Central memory CD4-positive, alpha-beta T cell (primary cell): ENCODE measurements at places on chromosomes 3 and 15.

DNA sequence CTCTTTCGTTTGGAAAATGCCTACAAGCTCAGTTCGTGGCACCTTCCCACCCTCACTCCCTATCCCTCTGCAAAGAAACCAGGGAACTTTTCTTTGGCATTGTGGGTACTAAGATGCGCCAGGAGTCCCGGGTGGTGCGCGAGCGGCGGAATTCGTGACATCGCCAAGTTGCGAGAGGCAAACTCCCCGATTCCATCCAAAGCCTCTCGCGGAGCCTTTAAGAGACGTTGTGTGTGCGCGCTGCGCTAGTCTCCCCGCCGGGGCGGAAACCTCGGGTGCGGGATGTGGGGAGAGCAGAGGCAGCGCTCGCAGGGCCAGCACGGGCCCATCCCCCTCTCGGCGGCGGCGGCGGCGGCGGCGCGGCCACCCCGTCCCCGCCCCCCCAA, 443 bp upstream of the NR2F2 start:
- no peak for DNase-seq

DNA sequence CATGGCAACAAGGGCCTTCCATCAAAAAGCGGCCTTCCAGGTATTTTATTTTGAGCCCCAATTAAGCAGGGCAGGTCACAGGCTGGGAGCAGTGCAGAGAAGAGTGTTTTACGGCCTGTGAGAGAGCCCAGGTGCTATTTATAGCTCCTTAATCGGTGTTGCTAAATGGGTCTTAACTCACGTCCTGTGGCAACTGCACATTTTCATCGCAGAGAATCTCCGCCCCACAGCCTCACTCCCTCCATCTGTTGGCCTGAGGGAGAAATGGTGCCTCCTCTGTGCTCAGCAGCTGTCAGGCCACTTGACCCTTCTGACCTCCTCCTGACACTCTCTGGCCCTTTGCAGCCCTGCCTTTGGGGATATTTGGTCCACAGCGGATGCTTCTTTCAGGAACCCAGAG, 58.6 kb downstream of the SPSB4 start:
- no peak for DNase-seq

DNA sequence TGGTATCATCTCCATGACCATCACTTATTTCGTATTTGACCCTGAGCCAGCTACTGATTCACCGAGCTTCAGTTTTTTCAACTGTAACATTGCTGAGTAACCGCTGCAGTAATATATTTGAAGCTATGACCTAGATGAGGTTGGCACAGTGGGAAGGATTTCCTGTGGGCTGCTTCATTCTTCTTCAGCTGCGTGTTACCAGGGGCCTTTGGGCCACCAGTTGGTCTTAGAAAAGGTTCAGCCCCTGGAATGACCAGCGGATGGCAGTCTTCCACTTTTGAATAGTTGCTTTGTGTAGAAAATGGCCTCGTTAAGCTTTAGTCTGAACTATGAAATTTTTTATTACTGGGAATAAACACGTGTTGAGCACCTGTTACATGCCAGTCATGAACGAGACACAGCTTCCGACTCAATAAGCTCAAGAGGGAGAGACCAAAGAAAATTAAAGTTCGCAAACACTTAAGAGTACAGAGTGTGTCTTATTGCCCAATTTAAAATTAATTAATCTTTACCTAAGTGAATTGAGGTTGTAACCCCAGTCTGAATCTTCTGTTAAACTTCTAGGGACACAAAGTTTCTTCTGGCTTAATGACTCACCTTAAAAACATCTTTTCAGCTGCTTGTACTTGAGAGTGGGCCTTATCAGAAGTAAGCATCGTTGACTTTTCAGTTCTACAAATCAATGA, 57.6 kb upstream of the NR2E3 start:
- no peak for DNase-seq

DNA sequence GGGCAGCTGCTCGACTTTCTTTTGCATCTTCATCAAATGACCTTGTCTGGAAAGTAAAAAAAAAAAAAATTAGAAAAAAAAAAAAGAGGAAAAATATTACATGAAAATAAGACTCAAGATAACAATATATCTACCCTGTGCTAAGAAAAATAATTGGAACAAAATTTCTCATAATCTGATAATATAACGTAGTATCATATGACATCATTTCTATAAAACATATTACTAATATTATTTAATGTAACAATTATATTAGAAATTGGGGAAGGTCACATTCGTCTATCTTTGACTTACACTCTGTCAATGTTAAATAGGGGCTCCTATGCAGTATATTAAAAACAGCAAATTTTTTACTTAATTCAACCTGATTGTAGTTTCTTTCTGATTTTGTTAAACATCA, 44.1 kb downstream of the INO80 start:
- no peak for DNase-seq

DNA sequence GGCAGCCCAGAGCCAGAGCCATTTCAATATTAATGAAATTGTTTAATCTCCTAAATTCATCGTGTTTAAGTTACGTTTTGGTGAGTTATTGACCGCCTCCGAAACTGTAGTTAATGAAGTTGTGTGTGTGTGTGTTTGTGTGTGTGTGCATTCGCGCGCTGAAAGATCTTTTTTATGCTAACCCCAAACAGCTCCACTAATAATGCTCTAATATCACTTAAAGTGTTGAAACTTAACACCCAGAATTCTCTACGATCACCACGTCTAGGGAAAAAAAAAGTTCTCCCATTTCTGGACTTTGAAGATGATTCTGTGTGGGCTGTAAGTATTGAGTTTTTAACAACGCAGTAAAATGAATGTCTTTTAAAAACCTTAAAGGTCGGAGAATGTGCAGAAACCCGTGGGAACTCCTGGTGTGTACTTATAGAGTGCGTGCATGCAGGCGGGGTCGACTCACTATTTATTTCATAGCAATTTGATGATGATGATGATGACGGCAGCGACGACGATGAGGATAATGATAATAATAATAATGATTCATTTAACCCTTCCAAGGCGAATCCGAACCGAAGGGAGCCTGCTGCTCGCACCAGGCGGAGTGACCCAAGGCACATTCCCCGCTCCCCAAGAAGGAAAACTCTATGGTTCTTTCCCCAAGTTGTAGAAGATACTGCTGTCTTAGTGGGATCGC, 1.4 kb upstream of the FOXB1 start:
- no peak for DNase-seq

- DNase-seq, result no peak
These were observed 88.7 kb downstream of the GABRG3 start for GRCh38 chr15:27059610-27060202.

GRCh38 chr3:120440001-120440703, 10.6 kb downstream of the FSTL1 start:
- DNase-seq, result no peak

GRCh38 chr3:151210676-151211381, 7.8 kb upstream of the GPR171 start:
- no peak for DNase-seq

DNA sequence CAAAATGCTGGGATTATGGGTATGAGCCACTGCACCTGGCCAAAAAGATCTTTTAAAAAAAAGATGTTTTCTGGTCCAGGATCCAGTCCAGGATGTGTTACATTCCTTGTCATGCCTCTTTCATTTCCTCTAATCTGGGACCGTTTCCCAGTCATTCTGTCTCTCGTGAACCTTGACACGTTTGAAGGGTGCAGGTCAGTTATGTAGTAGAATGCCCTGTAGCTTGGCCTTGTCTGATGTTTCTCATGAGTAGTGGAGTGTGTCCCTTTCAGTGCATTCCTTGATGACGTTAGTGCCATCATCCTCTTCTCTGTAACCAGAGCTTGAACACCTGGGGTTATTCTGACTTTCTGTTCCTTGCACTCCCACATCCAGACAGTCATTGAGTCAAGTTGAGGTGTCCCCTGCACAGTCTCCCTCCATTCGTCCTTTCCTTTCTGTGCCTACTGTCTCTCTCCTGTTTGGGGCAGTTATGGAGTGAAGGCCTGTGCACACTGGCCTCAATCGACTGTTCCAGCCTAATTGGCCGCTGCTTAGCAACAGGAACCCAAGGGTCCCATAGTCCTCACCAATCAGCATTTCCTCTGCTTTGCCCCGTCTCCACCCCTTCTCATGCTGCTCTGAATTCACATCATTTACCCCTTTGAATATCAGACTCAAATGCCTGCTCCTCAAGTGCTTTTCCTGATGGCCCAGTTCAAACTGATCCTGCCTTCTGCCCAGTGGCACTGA, 5.5 kb downstream of the FAM81A start:
- no peak for DNase-seq

GRCh38 chr3:191470080-191470479, 9.1 kb downstream of the PYDC2 start:
- no peak for DNase-seq

DNA sequence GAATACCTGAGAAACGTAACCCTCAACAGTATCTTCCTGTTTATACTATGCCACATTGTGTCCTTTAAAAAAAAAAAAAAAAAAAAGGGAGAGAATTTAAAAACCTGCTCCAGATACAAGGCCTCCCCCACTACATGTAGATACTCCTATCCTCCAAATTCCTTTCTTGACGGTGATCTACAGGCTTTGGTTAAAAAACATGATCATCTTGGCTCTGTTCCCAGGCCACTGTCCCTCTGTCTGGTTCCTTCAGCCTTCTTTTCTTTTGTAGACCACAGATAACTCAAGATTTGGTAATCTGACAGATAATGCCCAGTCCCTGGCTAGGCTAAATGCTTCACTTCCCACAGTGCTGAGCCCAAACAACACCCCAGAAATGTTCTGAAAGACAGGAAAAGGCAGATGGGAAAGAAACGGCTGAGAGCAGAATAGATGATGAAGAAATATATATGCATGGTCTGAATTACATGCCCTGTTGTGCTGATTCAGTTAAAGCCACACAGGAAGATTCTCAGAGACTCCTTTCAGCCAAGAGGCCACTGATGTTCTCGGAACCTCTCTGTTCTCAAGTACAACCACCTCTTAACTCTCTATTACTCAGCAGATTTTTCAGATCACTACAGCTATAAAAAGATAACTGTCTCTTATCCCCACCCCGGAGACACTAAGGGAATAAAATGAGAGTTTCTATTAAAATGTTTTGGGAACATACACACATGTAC, 48.3 kb downstream of the NPTN start:
- no peak for DNase-seq

DNA sequence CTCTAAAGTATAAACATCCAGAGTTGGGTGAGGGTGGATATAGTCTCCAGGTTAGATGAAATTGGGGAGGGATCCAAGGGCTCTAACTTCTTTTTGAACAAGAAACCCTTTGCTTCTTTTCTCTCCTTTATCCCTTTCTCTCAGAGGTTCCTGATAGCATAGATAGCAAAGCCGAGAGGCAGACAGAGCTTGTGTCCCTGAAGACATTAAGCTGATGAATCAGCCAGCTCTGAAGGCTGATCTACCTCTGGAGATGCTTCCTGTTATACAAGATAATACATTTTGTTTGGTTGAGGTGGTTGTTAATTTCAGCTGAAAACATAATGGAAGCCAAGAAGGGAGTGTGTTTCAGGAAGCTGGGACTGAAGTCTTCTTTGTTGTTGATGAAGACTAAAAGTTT, 193.2 kb downstream of the PDCD6IP start:
- DNase-seq, result no peak

GRCh38 chr3:197186887-197187588, 111.4 kb downstream of the DLG1 start:
- peak; percentile 24 for DNase-seq

- DNase-seq, result no peak
These were observed 13.1 kb upstream of the SCN5A start for GRCh38 chr3:38662544-38662943.

DNA sequence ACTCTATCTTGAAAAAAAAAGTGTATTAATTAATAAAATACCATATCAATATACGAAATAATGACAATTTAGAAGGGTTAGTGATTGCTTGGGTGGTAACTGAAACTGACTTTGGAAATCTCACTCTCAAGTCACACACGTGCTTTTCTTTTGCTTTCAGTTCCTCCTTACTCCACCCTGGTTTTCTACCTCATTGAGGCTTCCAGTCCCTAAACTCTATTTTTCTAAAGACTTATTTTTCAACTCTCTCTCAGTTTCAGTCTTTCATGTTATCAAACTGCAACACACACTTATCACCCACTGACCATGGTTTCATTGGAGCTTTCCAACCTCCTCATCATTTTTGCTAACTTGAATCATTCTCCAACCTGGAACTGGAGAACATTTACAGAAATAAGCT, 23.5 kb downstream of the IL12A start:
- DNase-seq, result no peak

- no peak for DNase-seq
These were observed 479 bp downstream of the LRRC2 start for GRCh38 chr3:46565607-46566039.

DNA sequence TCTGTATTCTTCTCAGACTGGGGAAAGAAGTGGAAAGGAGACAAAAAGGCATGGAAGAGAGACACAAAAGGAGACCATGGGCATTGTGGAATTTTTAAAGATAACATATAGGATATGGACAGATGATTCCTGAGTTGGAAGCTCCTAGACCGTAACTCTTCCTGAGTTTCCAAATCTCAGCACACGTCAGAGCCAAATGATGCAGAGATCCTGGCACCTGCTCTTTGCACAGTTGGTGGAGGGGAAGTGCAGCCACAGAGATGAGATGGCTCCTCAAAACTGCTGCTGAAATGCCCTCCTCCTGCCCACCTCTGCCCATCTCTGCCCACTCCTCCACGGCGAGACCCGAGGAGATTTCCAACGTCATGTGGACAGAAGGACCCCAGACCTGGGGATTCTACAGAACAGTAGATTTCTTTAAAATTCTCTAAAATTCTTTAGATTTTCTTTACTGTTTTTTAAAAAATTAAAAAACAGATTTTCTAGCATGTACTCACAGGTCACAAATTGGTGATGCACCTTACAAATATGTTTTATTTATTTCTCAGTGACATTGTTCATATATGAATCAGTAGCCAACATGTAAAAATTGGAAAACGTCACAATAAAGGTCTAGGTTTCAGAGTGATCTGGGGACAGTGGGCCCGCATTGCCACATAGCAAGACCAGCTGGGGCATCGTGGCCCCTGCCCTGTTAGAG, 8.1 kb downstream of the CPN2 start:
- DNase-seq, result no peak

GRCh38 chr3:157156837-157157635, 2.9 kb downstream of the CCNL1 start:
- no peak for DNase-seq

GRCh38 chr3:140530603-140531002, 147.3 kb upstream of the TRIM42 start:
- DNase-seq, result no peak

DNA sequence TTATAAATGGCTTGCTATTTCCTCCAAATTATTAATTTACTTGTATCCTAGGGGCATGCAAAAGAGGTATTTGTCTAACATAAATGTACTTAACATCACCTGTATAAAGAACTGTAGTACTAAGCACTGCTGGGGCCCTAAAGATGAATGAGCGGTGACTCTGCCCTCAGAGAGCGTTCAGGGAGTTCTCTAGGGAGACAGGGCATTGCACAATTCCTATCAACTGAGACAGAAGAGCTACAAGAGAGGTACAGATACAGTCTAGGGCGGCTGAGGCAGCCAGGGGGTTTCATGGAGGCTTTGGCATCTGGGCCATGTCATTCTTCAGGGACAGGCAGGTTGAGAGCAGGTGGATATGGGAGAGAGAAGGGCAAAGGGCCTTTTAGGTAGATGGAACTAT, 39.9 kb upstream of the PARL start:
- DNase-seq, result no peak

GRCh38 chr3:98657457-98657856, 64.0 kb upstream of the CPOX start:
- DNase-seq, result peak; percentile 9

- DNase-seq, result no peak
These were observed 119.3 kb downstream of the LRRK1 start for GRCh38 chr15:101038327-101039003.
